Stimulated activated CD4-positive, alpha-beta T cell treated with anti-CD3 and anti-CD28 coated beads, Interleukin-15, amount 100 ng/mL, for 24 hours (primary cell): ENCODE measurements at places on chromosomes 3 and 15.
A peak's percentile ranks its signal among the peaks of the same experiment; 100 is the strongest.

DNA sequence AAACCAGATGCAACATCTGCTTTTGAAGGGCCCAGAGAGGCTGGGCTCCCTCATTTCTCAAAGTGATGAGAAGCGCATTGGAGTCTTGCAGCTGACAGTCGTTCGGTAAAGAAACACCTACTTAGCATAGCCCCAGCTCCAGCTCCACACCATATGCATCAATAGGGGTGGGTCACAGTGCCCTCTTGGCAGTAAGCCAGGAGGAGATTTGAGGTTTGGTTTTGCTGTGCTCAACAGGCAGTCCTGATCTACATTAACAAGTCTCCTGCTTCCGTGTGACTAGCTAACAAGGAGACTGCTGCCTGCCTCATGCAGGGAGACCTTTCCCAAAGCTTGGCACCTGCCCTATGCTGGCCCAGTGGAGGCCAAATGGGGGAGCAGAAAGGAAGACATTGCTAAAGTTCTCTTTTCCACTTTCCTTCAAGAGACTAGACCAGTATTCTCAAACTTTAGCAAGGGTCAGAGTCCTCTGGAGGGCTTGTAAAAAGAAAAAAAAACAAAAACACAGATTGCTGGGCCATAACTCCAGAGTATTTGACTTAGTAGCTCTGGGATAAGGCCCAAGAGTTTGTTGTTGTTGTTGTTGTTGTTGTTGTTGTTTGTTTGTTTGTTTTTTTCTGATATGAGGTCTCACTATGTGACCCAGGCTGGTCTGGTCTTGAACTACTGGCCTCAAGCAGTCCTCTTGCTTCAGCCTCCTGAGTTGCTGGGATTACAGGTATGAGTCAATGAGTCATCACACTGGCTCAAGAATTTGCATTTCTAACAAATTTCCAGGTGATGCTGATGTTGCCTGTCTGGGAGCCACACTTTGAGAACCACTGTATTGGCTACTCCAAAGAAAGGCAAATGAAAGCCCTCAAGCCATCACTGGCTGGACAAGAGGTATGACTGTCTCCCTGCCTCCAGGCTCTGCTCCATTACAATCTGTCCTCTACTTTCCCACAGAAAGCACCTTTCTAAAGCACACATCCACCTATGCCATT lies 294.9 kb downstream of the RORA start:
- DNase-seq, result no peak

- no peak for DNase-seq
Measured at GRCh38 chr3:63774781-63775180, 44.3 kb upstream of the C3orf49 start.

GRCh38 chr15:70765504-70766281 lies 2.3 kb upstream of the UACA start:
- DNase-seq, result no peak

- DNase-seq, result no peak
Measured at GRCh38 chr3:109118584-109118983, 650 bp upstream of the MORC1 start.

DNA sequence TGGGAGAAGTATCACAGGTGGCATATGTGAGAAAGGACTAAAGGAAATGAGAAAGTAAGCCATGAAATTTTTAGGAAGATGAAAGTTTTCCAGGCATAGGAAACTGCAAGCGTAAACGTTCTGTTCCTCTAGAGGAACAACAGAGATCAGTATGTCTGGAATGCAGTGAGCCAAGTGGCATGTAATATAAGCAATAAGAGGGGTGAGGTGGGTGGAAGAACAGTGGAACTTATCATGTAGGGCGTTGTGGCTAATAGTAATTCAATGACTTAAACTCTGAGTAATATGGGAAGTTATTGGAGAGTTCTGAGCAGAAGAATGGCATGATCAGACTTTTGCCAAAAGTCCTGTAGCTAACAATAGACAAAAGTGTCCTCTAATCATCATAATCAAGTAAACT lies 902.9 kb downstream of the EPHA3 start:
- no peak for DNase-seq

DNA sequence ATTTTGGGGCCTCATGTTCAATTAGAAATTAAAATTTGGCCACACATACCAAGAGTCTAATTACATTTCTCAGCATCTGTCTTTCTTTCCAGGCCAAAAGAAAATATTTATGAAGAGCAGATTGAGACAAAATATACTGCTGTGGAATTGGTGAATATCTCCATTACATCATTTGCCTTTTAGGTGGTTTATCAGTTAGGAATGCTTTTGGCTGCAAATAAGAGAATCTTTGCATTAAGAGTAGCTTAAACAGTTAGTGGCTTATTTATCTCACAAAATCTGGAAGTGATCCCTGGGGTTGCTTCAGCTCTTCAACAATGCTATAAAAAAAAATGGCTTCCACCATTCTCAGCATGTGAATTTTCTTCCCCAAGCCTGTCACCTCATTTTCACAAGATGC lies 308.7 kb downstream of the MAGI1 start:
- DNase-seq, result no peak

DNA sequence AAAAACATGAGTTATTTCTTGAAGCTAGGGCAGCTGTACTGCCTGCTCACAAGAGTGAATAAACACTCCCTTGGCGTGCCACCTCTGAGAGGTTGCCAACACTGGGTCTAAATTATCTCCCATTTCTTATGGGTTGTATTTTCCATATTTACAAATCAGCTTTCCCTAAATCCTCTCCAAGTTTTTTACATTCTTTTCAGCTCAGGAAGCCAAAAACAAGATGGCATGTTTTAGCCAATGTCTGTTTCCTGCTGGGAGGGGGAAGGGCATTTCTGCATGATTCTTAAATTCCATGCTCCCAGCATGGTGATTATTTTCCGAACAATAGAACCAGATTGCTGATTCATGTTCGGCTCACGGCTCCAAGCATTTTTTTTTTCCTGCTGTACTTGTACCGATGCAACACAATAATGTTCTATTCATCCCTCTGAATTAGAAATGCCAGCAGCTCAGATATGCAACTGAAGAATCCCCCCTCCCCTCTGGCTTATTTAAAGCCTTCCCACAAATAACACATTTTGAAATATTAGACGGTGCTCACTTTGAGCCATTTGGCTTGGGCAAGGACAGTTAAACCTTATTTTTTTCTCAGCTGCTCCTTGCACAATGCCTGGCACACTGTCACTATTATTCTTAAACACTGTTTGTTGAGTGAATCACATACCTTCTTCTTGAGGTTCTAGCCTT lies 252.5 kb downstream of the THRB start:
- no peak for DNase-seq

- DNase-seq, result no peak
Measured at GRCh38 chr15:61660579-61660978, 399.7 kb downstream of the VPS13C start.

DNA sequence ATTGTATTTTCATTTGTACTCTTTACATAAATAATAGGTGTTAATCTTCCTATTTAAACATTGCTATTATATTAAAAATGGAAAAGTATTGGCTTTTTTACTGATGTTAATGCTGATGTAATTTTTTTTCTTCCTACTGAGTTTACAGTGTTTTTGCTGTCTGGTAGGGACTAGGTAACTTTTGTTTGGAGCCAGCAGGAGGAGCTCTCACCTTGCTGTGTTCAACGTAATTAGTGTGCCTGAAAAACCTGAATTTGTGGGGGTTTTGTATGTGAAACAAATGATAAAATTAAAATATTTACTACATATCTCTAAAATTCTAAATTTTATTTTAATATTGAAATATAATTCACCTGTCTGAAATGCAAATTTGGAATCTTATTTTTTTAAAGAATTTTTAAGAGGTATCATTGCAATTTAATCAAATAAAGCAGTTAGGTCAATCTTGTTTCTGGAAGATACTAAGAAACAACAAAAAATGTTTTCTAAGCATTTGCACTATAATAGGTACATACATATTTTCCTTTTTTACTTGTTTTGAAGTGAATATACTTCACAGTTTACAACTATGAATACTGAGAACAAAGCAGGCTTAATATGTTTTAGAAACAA lies 48.8 kb downstream of the EPHA6 start:
- peak; percentile 19 for DNase-seq

DNA sequence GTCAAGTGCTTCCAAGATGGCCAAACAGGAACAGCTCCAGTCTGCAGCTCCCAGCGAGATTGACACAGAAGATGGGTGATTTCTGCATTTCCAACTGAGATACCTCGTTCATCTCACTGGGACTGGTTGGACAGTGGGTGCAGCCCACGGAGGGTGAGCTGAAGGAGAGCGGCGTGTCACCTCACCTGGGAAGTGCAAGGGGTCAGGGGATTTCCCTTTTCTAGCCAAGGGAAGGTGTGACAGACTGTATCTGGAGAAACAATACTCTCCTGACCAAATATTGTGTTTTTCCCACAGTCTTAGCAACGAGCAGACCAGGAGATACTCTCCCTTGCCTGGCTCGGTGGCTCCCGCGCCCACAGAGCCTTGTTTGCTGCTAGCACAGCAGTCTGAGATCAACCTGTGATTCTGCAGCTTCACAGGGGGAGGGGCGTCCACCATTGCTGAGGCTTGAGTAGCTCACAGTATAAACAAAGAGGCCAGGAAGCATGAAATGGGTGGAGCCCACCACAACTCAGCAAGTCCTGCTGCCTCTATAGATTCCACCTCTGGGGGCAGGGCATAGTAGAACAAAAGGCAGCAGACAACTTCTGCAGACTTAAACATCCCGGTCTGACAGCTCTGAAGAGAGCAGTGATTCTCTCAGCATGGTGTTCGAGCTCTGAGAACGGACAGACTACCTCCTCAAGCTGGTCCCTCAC lies 293.5 kb upstream of the SUCLG2 start:
- peak; percentile 51 for DNase-seq

DNA sequence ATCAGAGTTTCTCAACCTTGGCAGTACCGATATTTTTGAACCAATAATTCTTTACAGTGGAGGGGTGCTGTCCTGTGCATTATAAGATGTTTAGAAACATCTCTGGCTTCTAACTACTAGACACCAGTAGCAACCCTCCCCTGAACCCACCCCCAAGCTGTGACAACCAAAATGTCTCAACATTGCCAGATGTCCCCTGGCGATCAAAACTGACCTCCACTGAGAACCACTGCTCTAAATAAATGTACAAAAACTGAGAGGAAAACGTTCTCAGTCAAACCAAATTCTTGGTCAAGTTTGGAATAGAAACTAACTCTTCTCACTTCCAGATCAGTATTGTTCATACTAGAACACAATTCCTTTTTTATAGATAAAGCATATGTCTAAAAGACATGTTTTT lies 58.5 kb downstream of the GPR160 start:
- no peak for DNase-seq

GRCh38 chr3:107938143-107938542 lies 152.7 kb downstream of the CD47 start:
- no peak for DNase-seq

GRCh38 chr3:151770956-151771355 lies 37.2 kb downstream of the AADACL2 start:
- no peak for DNase-seq

GRCh38 chr15:53549697-53550305 lies 209.7 kb downstream of the WDR72 start:
- DNase-seq, result no peak

- no peak for DNase-seq
Measured at GRCh38 chr3:58392181-58392580, 41.5 kb downstream of the PDHB start.

DNA sequence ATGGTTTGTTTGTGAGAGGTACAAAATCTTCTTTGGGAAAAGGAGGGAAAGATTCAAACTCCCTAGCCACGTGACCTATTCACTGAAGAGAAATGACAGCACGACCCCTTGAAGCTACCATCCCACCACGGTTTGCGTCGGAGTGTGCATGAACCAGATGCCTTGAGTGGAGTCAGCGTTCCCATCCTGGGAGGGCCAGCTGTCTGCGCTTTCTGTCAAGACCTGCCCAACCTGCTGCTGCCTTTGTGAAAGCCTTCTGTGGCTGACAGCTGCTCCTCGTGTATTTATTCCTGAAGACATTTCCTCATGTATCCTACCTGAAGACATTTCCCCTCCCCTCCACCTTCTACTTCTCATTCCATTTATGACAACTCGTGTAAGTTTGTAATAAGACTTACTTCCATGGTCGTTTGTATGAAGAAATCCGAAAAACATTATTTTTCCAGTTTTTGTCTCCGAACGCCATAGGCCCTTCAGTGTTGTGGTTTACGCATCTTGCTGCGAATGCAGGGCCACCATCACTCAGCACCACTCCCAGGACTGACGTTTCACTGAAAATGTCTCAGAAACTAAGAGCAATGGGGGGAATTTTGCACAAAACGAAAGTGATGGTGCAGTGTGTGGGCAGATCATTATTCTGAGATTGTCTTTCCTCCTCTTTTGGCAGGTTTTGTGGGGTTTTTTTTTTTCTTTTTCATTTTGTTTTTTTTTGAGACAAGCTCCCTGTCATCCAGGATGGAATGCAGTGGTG lies 18.9 kb downstream of the EBLN2 start:
- DNase-seq, result peak; percentile 42

DNA sequence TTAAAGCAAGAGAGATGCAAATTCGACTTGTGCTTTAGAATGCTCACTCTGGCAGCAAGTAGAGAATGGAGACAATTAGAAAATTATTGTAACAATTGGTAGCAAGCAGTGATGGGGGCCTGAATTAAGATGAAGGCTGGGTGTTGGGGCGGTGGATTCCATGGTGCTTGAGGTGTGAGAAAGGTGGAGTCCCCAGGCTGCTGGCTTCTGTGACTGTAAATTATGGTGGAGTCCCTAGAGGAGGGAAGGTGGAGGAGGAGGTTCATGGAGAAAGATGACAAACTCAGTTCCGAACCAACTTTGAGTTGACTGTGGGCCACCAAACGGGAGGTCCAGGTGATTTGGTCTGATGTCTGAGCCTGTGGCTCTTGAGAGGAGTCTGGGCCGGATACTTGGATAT lies 10.7 kb upstream of the SMAD3 start:
- DNase-seq, result no peak

- no peak for DNase-seq
Measured at GRCh38 chr3:110974902-110975301, 96.7 kb upstream of the NECTIN3 start.

DNA sequence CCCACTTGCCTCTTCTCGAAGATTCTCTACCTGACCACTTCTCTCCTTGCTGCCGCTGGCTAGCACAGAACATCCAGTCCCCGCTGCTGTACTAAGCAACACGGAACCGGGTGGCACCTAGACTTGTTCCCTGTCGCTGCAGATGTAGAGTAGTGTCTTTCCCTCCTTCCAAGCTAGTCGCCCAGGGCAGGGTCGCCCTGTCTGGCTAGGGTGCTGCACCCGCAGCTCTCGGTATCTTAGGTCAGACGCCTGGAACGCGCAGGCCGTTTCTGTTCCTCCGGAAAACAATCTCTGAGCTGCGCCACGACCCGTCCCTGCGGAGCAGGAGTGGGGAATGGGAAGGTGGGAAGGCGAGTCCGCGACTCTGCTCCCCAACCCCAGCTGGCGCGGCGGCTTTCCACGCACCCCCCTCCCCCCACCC lies 758 bp upstream of the SNX33 start:
- peak; percentile 34 for DNase-seq

DNA sequence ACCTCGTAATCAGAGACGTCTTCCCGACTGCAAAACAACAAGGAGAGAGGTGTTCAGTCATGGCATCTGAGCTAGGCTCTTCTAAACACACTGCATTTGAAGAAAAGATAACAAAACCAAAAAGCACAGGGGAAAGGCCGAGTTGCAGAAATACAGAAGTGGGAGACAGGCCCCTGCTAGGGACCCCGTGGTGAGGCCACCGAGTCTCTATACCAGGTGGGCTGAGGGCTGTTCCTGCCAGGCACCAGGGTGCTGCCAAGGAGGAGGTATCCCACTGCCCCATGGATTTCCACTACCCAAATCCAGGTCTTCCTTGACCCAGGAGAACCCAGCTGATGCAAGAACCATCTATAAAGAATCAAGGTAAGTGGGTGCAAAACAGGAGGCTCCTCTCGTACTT lies 31.1 kb downstream of the RAB6B start:
- DNase-seq, result no peak
